ENCODE measurements at places on chromosomes 11 and 22.

- H3K4me1 ChIP-seq: no peaks in the 10 kb centered on the region
- no peak overlapping the region for H3K27ac ChIP-seq
- no peaks in the 10 kb centered on the region for H3K36me3 ChIP-seq
- no peak for DNase-seq
- no peaks in the 10 kb centered on the region for H3K27me3 ChIP-seq
- H3K4me3 ChIP-seq: no peak overlapping the region
Observed at GRCh38 chr11:17414992-17415391, 26.5 kb upstream of the KCNJ11 start.

DNA sequence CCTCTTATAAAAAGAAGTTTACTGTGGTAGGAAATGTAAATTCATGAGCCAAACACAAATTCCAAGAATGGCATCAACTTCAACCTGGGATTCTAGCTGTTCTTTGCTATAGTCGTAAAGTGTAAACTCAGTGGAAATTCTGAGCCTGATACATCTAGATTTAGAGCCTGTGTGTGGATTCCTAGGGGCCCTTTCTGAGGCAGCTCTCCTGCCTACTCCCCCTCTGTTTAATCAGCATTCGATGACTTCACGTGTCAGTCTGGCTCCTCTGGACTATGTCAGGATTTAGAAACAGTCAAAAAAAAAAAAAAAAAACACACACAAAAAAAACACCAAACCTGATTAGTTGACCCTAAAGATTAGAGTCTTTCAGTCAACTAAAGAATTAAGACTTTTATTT is 93.1 kb upstream of the SC5D start:
- no peak for DNase-seq
- H3K36me3 ChIP-seq: no peaks in the 10 kb centered on the region
- no peak overlapping the region for H3K27ac ChIP-seq

GRCh38 chr22:44728761-44729324 is 23.5 kb upstream of the ARHGAP8 start:
- H3K4me1 ChIP-seq: peaks cover 9% of the 10 kb centered on the region
- H3K36me3 ChIP-seq: no peaks in the 10 kb centered on the region
- H3K4me3 ChIP-seq: no peak overlapping the region
- H3K27me3 ChIP-seq: no peaks in the 10 kb centered on the region

- H3K36me3 ChIP-seq: no peaks in the 10 kb centered on the region
- H3K4me3 ChIP-seq: no peak overlapping the region
- no peak overlapping the region for H3K27ac ChIP-seq
- H3K27me3 ChIP-seq: no peaks in the 10 kb centered on the region
Observed at GRCh38 chr11:117514256-117514655, 186.6 kb downstream of the CEP164 start.

- H3K4me3 ChIP-seq: no peak overlapping the region
- no peak for DNase-seq
- H3K27me3 ChIP-seq: no peaks in the 10 kb centered on the region
Observed at GRCh38 chr22:24482998-24483397, 12.1 kb upstream of the UPB1 start.

GRCh38 chr11:105429096-105429910 is 180.6 kb upstream of the GRIA4 start:
- no peak overlapping the region for H3K27ac ChIP-seq
- H3K4me3 ChIP-seq: no peak overlapping the region
- H3K4me1 ChIP-seq: no peaks in the 10 kb centered on the region
- no peaks in the 10 kb centered on the region for H3K36me3 ChIP-seq

DNA sequence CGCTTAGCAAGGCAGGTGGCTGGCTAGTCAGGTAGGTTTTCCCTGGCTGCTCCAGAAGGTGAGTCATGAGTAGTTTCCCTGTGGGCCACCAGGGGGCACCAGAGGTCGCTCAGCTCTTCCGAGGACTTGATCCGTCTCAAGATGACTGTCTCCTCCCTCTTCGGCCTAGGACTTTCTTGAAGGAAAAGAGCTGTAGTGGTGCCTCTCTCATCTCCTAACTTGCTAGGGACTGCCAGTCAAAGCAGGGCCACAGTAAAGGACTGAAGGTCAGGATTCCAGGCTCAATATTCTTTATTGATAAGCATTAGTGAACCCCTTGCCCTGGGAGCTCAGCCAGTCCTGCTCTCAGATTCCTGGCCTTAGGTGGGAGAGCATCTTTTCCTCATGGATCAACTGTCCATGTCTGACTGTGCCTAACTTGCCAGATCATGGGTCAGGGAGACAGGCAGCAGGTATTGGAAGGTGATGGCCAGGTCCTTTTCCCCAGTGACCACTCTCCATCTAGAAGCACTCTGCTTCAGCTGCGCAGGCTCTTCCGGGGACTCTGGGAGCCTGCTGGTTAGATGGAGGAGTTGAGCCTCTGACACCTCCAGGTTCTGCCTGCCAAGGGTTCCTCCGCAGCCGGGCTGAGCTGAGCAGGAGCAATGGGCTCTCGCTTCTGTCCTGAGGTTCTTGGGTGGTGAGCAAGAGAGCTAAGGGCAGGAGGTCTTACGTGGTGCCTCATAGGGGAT is 1.9 kb downstream of the POLD4 start:
- H3K4me3 ChIP-seq: no peak overlapping the region
- no peak overlapping the region for H3K27ac ChIP-seq
- peaks cover 17% of the 10 kb centered on the region for H3K4me1 ChIP-seq
- H3K36me3 ChIP-seq: no peaks in the 10 kb centered on the region

DNA sequence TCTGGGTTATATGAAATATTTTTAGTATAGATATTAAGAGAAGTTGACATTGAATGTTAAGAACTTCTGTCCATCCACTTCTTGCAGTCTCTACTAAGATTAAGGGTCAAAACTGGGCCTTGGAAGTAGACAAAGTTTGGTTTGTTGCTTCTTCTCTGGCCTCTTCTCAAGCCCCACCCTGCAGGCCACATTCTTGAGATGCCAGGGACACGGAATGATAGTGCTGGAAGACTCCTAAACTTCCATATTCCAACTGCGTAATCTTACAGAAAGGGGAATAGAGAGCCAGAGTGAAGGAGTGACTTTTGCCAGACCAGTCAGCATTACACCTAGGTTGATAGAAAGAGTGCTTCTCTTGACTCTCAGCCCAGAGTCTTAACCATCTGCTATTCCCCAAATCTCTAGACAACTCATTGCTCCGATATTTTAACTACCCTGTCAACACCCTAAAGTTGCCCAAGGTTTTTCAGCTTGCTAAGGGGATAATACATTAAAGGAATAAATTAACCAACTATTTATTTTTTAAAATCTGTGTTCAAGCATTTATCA is 136.4 kb upstream of the SYN3 start:
- no peaks in the 10 kb centered on the region for H3K4me1 ChIP-seq
- H3K36me3 ChIP-seq: no peaks in the 10 kb centered on the region
- H3K27me3 ChIP-seq: no peaks in the 10 kb centered on the region
- no peak for DNase-seq
- H3K4me3 ChIP-seq: no peak overlapping the region

Measured in ovary (tissue), 10 donors.